Activated B cell treated with CpG ODN at 0.5 μM for 24 hours (primary cell): ENCODE measurements at places on chromosomes 1 and 21.

DNA sequence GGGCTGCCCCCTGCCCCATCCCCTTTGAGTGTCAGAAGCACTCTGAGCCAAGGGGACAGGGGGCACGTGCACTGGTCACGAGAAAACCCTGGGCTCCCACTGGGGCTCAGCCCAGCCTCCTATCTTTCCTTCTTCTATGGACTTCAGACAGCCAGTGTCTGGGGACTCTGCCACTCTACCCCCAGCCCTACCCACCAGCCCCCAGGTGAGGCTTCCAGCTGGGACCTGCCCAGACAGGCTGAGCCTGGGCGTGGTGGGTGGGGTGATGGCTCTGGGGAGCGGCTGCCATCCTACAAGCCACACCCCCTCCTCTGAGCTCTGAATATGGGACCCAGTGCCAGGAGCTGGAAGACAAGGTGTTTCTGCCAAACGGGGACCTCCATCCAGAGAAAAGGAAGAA, 8.0 kb upstream of the SFN start:
- no peak overlapping the region for H3K27ac ChIP-seq
- peaks cover 51% of the 10 kb centered on the region for H3K36me3 ChIP-seq
- H3K4me3 ChIP-seq, result no peak overlapping the region
- DNase-seq, result no peak

- H3K27me3 ChIP-seq, result no peaks in the 10 kb centered on the region
- no peak for DNase-seq
These were observed 17.2 kb downstream of the TPM3 start for GRCh38 chr1:154174654-154175053.

- DNase-seq, result no peak
- no peak overlapping the region for H3K27ac ChIP-seq
- peaks cover 19% of the 10 kb centered on the region for H3K27me3 ChIP-seq
- H3K4me3 ChIP-seq, result no peak overlapping the region
These were observed 14.2 kb downstream of the PRRX1 start for GRCh38 chr1:170678027-170678600.

DNA sequence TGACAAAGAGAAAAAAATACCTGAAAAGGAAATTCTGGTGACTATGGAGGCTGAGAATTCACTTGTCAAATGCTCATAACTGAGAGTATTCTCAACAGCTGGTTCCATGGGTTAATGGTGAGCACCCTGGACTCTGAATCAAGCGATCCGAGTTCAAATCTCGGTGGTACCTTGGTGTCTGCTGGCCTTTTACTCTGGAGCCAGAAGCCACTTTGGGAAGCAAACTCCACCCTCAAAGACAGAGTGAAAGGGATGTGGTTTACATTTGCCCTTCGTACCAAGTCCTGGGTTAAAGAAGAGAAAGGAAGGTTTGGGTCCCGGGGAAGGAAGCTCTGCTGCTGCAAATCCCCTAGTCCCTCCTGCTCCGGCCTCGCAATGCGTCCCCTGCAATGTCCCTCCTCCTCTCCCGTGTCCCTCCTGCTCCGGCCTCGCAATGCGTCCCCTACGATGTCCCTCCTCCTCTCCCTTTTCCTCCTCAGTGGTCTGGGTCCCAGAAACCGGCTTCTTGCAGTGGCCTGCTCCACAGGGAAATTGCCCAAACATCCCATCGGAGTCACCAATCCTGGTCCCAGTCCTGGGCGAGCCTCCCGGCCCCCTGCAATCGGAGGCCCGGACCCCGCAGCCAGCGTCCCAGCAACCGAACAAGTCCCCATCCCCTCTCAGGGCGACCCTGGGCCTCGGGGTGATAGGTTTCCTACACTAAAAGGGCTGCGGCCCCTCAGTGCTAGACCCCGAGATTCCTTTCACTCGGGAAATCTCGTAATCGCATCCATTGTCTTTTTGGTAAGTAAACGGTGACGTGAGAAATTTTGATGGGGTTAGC, 129.4 kb downstream of the PPIAL4G start:
- peaks cover 7% of the 10 kb centered on the region for H3K4me1 ChIP-seq
- no peak for DNase-seq
- H3K27me3 ChIP-seq, result peaks cover 70% of the 10 kb centered on the region
- no peak overlapping the region for H3K27ac ChIP-seq
- H3K4me3 ChIP-seq, result peak overlapping the region; percentile 5
- no peaks in the 10 kb centered on the region for H3K36me3 ChIP-seq

DNA sequence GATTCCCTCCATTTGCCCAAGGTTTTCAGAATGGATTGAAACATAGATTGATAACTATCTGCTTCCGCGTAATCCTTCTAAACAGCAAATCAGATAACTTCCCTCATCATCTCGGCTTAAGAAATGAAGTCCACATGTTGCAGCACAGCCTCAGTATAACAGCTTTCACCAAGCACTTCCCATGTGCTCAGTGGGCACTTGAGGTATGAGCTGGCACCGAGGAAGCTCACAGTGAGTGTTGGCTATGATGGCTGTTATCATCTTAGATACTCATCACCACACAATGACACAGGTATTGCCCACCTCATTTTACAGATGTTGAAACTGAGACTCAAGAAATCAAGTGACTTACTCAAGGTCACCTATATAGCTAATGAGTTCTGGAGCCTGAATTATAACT, 43.2 kb downstream of the RCSD1 start:
- H3K36me3 ChIP-seq, result peaks cover 77% of the 10 kb centered on the region
- H3K4me3 ChIP-seq, result no peak overlapping the region
- peak overlapping the region; percentile 22 for H3K27ac ChIP-seq
- peaks cover 65% of the 10 kb centered on the region for H3K4me1 ChIP-seq
- no peaks in the 10 kb centered on the region for H3K27me3 ChIP-seq

DNA sequence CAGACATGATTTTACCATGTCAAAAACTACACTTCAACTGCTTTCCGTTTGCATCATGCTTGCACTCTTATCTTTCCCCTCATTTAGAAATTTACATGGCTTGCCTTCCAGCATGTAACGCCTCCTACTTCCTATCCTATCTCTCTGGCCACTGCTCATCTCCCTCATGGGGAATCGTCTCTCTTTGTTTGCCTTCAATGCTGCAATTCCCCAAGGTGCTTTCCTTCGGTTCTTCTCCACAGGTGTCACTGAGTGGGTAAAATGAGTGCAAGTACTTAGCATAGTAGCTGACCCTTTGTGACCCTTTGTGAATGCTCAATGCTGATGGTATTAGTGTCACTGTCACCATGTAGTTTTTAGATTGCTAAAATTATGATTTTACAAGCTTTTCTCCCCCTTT, 63.1 kb downstream of the APP start:
- no peaks in the 10 kb centered on the region for H3K27me3 ChIP-seq
- no peak for DNase-seq
- peaks cover 18% of the 10 kb centered on the region for H3K36me3 ChIP-seq
- no peak overlapping the region for H3K27ac ChIP-seq

GRCh38 chr1:116389013-116389412, 16.0 kb downstream of the ATP1A1 start:
- no peak overlapping the region for H3K4me3 ChIP-seq
- no peaks in the 10 kb centered on the region for H3K27me3 ChIP-seq
- no peak for DNase-seq
- H3K4me1 ChIP-seq, result peaks cover 3% of the 10 kb centered on the region
- no peak overlapping the region for H3K27ac ChIP-seq
- peaks cover 94% of the 10 kb centered on the region for H3K36me3 ChIP-seq
